Renal pelvis (tissue), 12 donors: ENCODE measurements at places on chromosomes 1 and 21. TPM values are rescaled to one million over a fixed set of nuclear protein-coding genes. Genes with fewer than 3 reads are reported as not detected.

Gene ADGRL4
- 18.5 TPM for polyA plus RNA-seq

Gene MTHFR
- 26.5 TPM for polyA plus RNA-seq

Gene DPH2
- polyA plus RNA-seq = 26.8 TPM

Gene ANGPTL1
- polyA plus RNA-seq = 6.2 TPM
